ENCODE measurements at places on chromosomes 2 and 18.

- no peak for DNase-seq
These were observed 125.2 kb upstream of the GAREM1 start for GRCh38 chr18:32595832-32596231.

DNA sequence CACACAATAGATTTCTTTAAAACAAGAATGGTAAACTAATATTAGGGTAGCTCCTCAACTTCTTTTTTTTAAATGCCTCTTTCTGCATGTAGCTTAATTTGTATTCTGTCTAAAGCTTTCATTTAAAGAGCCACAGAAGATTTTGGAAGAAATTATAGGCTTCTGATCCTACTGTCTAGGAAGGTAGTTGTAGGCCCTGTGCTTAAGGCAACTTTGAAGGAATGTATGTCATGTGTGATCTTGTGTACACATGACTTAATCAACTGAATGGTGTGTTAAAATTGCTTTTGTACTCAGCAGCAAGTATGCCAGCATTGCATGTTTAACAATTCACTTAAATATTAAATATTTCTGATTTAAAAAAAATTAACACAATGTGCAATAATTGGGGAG lies 51.5 kb upstream of the LYPD6 start:
- no peak for DNase-seq

DNA sequence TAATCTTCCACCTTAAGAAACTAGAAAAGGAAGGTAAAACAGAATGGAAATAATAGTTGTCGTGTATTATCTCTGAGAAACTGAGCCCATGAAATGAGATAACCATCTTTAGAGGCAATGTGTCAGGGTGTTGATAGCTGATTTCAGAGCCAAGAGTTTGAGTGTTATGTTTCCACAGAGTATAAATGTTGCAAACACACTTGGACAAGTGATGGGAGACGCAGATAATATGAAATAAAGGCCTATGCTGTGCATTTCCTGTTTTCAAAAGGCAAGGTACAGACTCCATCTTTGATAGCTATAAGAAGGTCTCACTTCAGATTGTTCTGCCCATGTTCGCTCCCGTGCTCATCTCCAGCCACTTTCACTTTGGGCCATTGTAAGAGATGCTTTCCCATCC lies 25.9 kb upstream of the DNER start:
- no peak for DNase-seq

GRCh38 chr2:3868012-3868805 lies 164.8 kb downstream of the DCDC2C start:
- DNase-seq: no peak

- DNase-seq: no peak
These were observed 177.2 kb downstream of the SETBP1 start for GRCh38 chr18:44857744-44858491.

- DNase-seq: no peak
These were observed 21.4 kb upstream of the LTBP1 start for GRCh38 chr2:32925283-32925815.

GRCh38 chr18:13615432-13615861 lies 110.9 kb downstream of the FAM210A start:
- DNase-seq: no peak

DNA sequence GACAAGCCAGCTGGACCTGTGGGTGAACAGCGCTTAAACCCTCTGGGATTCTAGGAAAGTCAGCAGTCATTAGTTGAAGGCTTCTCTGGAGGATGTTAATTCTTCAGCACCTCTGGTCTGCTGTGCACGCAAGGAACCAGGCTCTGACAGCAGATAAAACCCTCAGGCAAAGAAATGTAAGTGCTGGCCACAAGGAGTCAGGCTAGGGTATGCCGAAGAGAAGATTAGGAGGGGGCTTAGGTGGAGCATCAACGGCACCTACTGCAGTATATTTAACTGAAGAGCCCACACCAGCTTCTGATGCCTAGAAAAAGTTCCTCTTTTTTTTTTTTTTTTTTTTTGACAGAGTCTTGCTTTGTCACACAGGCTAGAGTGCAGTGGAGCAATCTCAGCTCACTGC lies 304.2 kb upstream of the MC4R start:
- DNase-seq: no peak

DNA sequence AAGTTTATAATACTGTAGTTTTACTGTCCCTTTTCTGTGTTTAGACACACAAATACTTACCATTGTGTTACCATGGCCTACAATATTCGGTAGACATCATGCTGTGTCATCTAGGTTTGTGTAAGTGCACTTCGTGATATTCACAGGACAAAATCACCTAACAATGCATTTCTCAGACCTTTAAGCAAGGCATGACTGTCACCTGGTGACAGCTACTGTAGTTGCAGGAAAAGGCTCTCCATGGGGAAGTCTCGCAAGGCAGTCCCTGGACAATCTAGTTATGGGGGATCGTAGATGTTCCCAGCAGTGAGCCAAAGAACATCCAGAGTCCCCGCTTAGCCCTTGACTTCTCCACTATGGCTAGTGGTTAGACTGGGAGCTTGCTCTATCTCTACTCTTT lies 73.1 kb downstream of the EIF2AK3 start:
- DNase-seq: no peak
